ENCODE measurements at places on chromosomes 3 and 15.

DNA sequence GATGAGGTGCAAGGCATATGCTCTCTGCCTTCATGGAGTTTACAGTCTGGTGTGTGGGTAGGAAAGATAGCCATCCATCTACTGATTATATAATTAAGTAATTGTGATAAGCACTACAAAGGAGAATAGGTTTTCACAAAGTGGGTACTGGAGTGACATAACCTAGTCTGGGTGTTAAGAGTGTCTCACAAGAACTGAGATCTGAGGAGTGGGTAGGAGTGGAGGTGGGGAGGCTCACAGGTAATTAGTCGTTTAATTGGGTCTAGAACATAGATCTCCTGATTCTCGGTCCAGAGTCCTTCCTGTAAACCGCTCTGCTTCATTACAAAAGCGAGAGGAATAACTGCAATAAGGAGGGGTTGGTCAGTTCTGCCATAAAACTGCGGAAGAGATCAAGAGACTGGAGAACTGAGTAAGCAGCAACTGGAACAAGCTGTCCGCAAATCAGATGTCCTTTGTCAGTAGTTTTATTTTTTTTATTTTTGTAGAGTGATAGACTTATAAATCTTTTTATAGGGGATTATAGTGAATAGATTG is 2.2 kb downstream of the NEO1 start:
- no peak for DNase-seq

DNA sequence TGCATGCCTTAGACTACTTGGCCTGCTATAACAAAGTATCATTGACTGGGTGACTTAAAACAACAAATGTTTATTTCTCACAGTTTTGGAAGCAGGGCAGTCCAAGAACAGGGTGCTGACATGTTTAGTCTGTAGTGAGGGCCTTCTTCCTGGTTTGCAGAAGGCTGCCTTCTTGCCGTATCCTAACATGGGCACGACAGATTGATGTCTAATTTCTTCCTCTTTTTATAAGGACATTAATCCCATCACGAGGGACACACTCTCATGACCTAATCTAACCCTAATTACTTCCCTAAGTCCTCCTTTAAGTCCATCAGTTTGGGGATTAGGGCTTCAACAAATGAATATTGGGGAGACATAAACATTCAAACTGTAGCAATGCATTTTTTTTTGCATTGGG is 10.9 kb upstream of the GOLGA8B start:
- no peak for DNase-seq

DNA sequence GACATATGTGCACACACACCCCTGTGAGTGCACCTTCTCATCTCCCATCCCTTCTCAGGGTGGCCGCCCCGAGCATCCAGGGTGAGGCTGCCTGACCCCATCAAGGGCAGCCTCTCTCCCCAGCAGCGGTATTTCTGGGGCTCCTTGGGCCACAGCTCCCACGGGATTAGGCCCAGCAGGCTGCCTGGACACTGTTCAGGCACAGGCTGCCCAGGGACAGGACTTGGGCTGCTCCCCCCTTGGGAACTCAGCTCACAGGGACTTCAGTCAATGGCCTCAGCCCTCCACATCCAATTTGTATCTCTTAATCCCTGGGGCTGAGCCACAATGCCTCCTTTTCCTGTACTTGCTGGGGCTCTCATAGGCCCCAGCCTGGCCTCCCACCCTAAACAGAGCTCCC is 35.0 kb downstream of the RHCG start:
- DNase-seq = no peak

- DNase-seq = no peak
Measured at GRCh38 chr15:39100106-39100660, 480.7 kb upstream of the THBS1 start.

GRCh38 chr3:4401441-4401840 is 65.6 kb downstream of the SUMF1 start:
- DNase-seq = no peak

GRCh38 chr15:91866971-91867372 is 13.5 kb downstream of the SLCO3A1 start:
- no peak for DNase-seq

DNA sequence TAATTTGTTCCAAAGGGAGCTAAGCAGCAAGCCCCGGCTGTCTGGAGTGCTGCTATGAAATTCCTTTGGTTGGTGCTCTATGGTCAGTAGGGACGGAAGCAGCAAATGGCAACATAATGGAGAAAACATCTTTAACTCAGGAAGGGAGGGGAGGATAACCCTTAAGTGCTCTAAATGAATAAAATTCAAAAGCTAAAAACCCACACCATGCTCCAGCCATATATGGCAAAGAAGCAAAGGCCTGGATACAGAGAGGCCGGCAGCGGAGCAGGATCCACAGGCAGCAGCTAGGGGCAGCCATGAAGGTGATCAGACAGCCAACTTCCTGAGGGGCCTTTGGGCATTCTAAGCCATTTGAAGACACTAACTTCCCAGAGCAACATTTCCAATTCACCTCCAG is 38.9 kb downstream of the IL17RD start:
- no peak for DNase-seq

- DNase-seq = no peak
Measured at GRCh38 chr3:21944251-21944650, 193.2 kb upstream of the ZNF385D start.

- no peak for DNase-seq
Measured at GRCh38 chr3:188974856-188975599, 196.7 kb upstream of the TPRG1 start.

DNA sequence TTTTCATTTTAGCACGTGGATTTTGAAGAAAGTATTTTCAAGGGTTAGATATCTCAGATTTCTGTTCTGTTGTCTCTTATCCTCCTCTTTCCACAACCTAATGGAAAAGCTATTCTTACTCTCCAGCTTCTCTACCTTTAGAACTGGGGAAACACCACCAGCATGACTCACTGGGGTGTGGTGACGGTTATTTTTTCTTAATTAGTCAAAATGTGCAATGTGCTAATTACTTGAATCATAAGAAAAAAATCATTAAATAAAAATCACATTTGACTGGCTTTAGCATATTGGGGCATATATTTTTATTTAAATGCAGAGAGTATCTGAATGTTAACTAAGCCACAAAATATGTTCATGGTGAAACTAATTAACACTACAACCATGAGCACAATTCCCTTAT is 570.7 kb upstream of the AGTR1 start:
- no peak for DNase-seq

GRCh38 chr15:85725564-85725963 is 69.2 kb downstream of the KLHL25 start:
- no peak for DNase-seq

DNA sequence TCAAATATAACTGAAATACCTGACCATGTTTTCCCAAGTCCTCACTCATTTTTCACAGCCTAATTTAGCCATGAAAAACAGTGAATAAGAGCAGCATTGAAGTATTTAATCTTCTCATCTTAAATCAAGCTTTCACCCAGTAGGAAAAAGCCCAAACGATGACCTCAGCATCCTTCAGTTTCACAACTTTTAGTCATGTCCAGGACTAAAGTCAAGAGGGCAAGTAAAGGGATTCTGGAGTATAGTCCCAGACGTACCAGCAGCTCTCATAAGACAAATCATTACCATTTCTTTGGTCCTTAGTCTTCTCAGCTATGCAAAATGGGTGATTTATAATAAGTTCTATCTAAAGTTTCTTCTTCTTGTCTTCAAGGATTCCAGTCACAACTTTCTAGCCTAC is 237.3 kb downstream of the IL5RA start:
- DNase-seq = no peak

DNA sequence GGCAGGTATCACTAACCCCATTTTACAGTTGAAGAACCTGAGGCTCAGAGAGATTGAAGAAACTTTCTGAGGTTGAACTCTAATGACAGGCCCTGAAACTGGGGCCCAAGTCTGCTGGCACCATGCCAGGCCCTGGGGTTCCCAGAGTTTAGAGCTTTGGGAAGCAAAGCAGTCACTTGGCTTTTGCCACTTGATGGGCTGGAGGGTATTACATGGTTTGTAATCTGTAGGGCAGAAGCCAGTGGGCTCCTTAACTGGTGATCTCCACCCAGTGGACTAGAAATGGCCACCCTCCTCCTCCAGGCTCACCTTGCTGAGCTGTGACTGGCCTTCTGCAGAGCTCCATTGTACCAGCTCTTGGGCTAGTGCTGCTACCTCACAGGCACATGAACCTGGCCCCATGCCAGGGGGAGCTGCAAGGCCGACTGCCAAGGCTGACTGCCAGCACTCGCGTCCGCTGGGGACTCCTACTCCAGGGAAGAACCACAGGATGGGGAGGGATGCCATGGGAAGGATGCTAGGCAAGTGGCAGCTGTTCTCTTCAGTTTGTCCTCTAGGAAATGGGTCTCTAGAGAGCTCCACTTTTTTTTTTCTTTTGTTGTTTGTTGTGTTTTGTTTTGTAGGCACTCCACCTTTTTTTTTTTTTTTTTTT is 104.8 kb downstream of the ETFA start:
- no peak for DNase-seq

GRCh38 chr15:70672081-70672480 is 91.3 kb downstream of the UACA start:
- no peak for DNase-seq

- DNase-seq = no peak
Measured at GRCh38 chr3:29759411-29760225, 478.7 kb downstream of the RBMS3 start.
